ENCODE measurements at places on chromosomes 6 and 20.

- peaks cover 27% of the 10 kb centered on the region for H3K36me3 ChIP-seq
- no peaks in the 10 kb centered on the region for H3K27me3 ChIP-seq
- H3K4me3 ChIP-seq: no peak overlapping the region
- no peak overlapping the region for H3K27ac ChIP-seq
Observed at GRCh38 chr20:32387252-32387651, 29.1 kb downstream of the ASXL1 start.

- H3K4me3 ChIP-seq: no peak overlapping the region
- H3K4me1 ChIP-seq: peaks cover 31% of the 10 kb centered on the region
- H3K27ac ChIP-seq: peak overlapping the region; percentile 62
- DNase-seq: no peak
- H3K36me3 ChIP-seq: no peaks in the 10 kb centered on the region
Observed at GRCh38 chr6:118186672-118187567, 279.9 kb downstream of the SLC35F1 start.

GRCh38 chr20:44033344-44033743, 118.7 kb downstream of the TOX2 start:
- H3K4me3 ChIP-seq: no peak overlapping the region
- H3K27me3 ChIP-seq: peaks cover 76% of the 10 kb centered on the region
- H3K27ac ChIP-seq: no peak overlapping the region
- no peak for DNase-seq
- no peaks in the 10 kb centered on the region for H3K4me1 ChIP-seq
- H3K36me3 ChIP-seq: no peaks in the 10 kb centered on the region

- H3K27me3 ChIP-seq: no peaks in the 10 kb centered on the region
- no peak overlapping the region for H3K4me3 ChIP-seq
- H3K36me3 ChIP-seq: no peaks in the 10 kb centered on the region
- H3K27ac ChIP-seq: no peak overlapping the region
- no peak for DNase-seq
Observed at GRCh38 chr6:9711365-9711764, 703.5 kb downstream of the TFAP2A start.

- H3K36me3 ChIP-seq: no peaks in the 10 kb centered on the region
- H3K27ac ChIP-seq: peak overlapping the region; percentile 44
- H3K4me1 ChIP-seq: no peaks in the 10 kb centered on the region
- H3K4me3 ChIP-seq: no peak overlapping the region
Observed at GRCh38 chr6:143901885-143902750, 37.8 kb downstream of the ZC2HC1B start.

GRCh38 chr6:14123386-14124111, 6.0 kb downstream of the CD83 start:
- peaks cover 2% of the 10 kb centered on the region for H3K4me1 ChIP-seq
- no peaks in the 10 kb centered on the region for H3K27me3 ChIP-seq
- no peak overlapping the region for H3K4me3 ChIP-seq
- no peak overlapping the region for H3K27ac ChIP-seq
- DNase-seq: no peak

- peaks cover 98% of the 10 kb centered on the region for H3K27me3 ChIP-seq
- no peak for DNase-seq
- no peaks in the 10 kb centered on the region for H3K36me3 ChIP-seq
- peaks cover 12% of the 10 kb centered on the region for H3K4me1 ChIP-seq
Observed at GRCh38 chr20:59835057-59835447, 98.4 kb downstream of the SYCP2 start.

GRCh38 chr20:35592339-35592974, 23.2 kb upstream of the SPAG4 start:
- no peak for DNase-seq
- H3K36me3 ChIP-seq: no peaks in the 10 kb centered on the region
- no peak overlapping the region for H3K4me3 ChIP-seq
- H3K27me3 ChIP-seq: peaks cover 14% of the 10 kb centered on the region
- H3K4me1 ChIP-seq: no peaks in the 10 kb centered on the region
- no peak overlapping the region for H3K27ac ChIP-seq

DNA sequence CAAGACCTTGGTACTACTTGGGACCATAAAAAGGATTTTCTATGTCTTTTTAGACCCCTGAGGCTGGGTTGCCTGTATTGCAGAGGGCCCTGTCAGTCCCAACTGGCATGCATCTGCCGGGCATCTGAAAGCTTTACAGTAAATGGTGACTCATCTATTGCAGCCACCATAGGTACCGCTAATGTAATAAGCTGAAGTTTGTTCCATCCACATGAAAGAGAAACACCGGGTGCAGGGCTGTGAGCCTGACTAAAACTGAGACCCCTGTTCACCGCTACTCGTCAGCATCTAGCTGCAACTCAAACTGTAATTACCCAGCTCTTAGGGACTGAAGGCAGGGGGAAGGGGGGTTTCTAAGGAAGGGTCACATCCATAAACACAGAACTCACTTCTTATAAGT, 49.5 kb downstream of the TRERF1 start:
- DNase-seq: no peak
- H3K4me3 ChIP-seq: no peak overlapping the region
- no peak overlapping the region for H3K27ac ChIP-seq
- H3K4me1 ChIP-seq: peaks cover 31% of the 10 kb centered on the region

- no peaks in the 10 kb centered on the region for H3K27me3 ChIP-seq
- H3K4me1 ChIP-seq: peaks cover 45% of the 10 kb centered on the region
- peak overlapping the region; percentile 99 for H3K4me3 ChIP-seq
- no peak for DNase-seq
Observed at GRCh38 chr6:136288566-136289326, 900 bp downstream of the BCLAF1 start.

DNA sequence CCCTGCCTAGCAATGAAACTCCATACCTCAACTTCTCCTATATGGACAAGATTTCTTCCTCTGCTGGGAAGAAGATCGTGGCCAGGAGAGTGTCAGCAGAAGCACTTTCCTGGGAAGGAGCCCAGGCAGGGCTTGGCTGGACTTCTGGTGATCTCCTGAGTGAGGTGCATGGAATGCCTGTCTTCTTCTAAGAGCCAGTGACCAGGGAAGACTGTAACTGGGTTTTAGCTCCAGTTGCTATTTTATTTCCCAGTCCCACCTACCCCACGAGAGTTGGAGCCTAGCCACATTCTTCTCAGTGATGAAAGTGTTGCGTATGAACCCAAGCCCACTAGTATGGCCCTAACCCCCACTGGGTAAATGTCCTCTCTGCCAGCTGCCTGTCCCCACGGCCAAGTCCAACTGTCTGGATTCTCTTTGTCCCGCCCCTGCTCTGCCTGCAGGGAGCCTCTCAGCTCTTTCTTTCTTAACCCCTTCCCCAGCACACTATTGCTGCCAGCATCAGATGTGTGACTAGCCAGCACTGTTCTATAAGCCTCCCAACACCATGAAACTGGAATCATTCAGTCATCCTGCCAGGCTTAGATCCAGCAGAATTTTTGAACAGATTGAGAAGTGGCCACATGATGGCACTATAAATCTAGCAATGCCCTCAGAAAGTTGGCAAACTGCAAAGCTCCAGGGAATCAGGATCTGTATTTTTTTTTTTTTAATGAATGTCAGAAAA, 69.8 kb upstream of the FAM184A start:
- DNase-seq: no peak
- H3K27me3 ChIP-seq: no peaks in the 10 kb centered on the region
- no peak overlapping the region for H3K4me3 ChIP-seq
- no peak overlapping the region for H3K27ac ChIP-seq
- peaks cover 20% of the 10 kb centered on the region for H3K4me1 ChIP-seq

DNA sequence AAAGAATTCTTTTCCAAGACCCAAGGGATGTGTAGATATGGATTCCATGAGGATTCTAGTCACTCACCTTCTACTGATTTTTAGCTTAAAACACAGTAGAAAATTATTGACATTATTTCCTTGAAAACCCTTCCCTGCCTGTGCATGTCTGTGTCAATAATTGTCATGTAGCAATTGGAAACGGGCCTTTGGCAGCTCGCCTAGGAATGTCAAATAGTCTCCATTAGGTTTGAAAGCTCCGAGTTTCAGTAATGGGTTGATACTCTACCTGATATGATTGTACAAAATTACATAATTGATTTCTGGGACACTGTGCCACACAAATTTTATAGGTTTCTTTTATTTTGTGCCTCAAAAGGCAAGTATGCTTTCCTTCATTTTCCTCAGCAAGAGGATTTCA, 515.2 kb upstream of the ARID1B start:
- H3K4me1 ChIP-seq: no peaks in the 10 kb centered on the region
- no peaks in the 10 kb centered on the region for H3K36me3 ChIP-seq
- no peak overlapping the region for H3K4me3 ChIP-seq

- H3K4me3 ChIP-seq: no peak overlapping the region
- H3K27ac ChIP-seq: no peak overlapping the region
- no peaks in the 10 kb centered on the region for H3K36me3 ChIP-seq
- peaks cover 5% of the 10 kb centered on the region for H3K4me1 ChIP-seq
- no peaks in the 10 kb centered on the region for H3K27me3 ChIP-seq
Observed at GRCh38 chr6:42923666-42924065, 5.6 kb upstream of the CNPY3 start.
